ENCODE measurements at places on chromosomes 2 and 18.

GRCh38 chr18:43680096-43680495 is 402.8 kb upstream of the SYT4 start:
- DNase-seq, result peak; percentile 57

DNA sequence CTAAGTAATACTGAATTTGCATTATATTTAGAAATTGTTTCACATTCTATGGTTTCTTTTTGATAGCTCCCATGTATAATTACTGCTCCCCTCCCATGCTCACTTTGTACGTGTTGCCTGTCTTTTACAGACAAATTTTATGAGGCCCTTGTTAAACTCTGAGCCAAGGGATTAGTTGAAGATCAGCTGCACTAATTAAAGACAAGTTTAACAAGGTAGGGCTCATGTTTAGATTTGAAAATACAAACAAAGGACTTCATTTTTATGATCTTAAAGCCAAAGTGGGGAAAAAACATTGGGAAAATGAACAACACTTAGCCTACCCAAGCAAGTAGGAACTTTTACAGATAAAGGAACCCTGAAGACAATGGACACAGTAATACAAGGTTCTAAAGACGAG is 46.2 kb downstream of the ARHGAP28 start:
- no peak for DNase-seq

DNA sequence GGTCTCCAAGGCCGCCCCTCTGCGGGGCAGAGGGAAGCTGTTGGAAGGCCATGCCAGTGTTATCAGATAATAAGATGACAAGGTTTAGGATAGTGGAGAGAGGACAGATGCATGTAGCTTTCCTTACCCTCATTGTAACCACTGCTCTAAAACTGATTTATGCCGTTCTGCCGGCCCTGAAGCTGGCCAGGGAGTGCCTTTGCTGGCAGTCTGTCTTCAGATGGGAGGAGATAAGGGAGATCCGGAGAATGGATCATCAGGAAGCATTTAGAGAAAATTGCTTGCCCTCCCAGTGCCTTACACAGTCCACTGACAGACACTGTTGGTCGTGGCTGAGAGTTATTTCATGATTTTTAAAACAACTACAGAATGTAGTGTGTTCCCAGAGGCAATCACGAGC is 35.4 kb upstream of the MYO3B start:
- no peak for DNase-seq

DNA sequence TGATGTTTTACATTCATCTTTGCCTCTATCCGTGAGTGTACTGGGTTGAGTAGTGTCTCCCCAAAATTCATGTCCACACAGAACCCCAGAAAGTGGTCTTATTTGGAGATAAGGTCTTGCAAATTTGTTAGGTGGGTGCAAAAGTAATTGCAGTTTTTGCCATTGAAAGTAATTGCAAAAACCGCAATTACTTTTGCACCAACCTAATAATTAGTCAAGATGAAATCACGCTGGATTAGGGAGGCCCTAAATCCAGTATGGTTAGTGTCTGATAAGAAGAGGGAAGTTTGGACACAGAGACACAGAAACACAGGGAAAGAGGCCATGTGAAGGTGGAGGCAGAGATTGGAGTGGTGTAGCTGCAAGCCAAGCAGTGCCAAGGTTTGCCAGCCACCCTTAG is 57.8 kb upstream of the SPRED2 start:
- no peak for DNase-seq

DNA sequence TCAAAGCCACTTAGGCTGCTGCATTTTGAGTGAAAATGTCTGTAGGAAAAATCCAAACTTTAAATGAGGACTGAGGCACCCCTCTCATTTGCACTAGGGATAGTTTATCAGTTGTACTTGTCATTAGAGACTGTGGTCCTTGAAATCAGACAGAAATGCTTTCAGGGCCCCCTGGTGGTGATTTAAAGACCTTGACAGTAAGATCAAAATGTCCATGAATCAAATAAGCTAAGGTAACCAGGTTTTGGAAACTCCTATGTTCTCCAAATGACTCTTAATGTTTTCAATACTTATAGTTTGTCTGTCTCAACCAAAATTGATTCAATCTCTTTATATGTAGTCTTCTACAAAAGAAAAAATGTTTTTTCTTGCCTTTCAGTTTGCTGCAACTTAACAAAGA is 28.8 kb upstream of the DDX18 start:
- peak; percentile 49 for DNase-seq

DNA sequence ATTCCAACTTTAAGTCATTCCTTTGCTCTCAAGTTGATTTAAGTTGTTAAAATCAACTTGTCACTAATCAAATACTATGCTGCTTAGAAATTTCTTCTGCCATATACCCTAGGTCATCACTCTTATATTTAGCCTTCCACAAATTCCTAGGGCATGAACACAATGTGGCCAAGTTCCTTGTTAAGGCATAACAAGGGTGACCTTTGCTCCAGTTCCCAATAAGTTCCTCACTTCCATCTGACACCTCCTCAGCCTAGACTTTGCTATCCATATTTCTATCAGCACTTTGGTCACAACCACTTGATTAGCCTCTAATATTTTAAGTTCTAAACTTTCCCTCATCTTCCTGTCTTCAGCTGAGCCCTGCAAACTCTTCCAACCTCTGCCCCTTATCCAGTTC is 9.9 kb upstream of the TMEM37 start:
- DNase-seq, result no peak

- DNase-seq, result peak; percentile 11
These were observed 55.9 kb downstream of the PLA2R1 start for GRCh38 chr2:160006475-160006874.

DNA sequence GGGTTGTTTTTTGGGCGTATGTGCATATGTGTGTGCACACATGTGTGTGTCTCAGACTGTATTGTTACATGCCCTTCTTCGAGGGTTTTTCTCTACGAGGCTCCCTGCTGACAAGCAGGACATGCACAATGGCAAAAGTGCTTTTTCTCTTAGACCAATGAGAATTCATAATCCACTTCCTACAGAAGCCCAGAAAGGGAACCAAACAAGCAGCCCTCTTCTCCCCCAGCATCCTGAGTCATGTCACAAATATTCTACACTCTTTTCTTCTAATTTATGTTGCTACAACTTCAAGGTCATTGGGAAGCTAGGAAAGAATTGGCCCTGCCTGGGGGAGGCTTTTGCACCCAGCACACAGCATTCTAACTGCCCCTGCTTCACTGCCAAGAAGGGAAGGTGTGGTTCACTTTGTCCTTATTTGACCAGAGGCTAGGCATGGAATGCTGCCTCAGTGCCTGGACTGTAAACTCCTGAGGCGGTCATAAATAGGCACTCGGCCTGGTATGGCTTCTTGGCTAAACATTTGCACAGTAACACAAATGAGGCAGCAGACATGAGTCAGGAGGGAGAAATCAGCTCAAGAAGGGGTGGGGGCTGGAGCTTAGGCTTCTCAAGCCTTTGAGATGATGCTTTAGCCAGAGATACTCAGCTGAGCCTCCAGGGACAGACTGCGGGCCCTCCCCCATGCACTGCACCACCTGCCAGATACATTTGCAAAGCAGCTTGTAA is 92.7 kb upstream of the KLF7 start:
- peak; percentile 100 for DNase-seq

GRCh38 chr18:42230636-42231035 is 275.6 kb downstream of the PIK3C3 start:
- DNase-seq, result no peak

- peak; percentile 92 for DNase-seq
These were observed 123.8 kb downstream of the AFF3 start for GRCh38 chr2:100018341-100019193.

- peak; percentile 60 for DNase-seq
These were observed 786 bp downstream of the TAF1B start for GRCh38 chr2:9844036-9844483.

DNA sequence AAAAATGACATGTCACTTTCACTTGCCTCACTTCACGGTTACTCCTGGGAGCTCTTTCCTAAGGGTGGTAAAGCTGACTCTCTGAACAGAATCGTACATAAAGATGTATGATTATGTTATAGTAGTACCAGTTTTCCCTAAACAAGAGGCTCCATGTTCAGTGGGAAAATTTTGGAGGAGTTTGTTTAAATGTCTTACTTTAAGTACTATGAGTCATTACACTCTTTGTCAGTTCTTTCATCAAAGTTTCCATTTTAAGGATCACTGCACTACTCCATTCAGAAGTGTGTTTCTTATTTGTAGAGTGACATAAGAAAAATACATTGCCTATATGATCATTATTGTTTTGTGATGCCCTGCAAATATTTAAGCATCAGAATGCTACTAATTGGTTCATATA is 121.1 kb upstream of the FIGN start:
- DNase-seq, result no peak

DNA sequence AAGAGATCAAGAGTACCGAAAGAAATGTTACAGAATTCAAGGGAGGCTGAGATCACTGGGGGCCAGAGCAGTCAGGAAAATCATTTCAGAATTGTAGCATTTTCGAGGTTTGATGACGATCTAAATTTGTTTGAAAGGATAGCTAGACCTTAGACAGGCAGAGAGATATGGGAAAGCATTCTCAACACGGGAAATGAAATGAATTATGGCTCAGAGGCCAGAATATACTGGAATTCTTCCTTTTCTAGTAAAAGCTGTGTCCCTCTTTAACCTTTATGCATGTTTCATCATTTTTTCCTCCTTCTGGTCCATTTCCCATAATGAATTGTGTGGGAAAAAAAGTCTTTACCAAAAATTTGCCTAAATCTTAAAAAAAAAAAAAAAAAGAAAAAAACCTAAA is 78.8 kb downstream of the NABP1 start:
- DNase-seq, result no peak

GRCh38 chr2:133265432-133265949 is 302.8 kb downstream of the NCKAP5 start:
- no peak for DNase-seq

GRCh38 chr18:63480476-63480875 is 3.7 kb downstream of the SERPINB5 start:
- no peak for DNase-seq

- peak; percentile 12 for DNase-seq
These were observed 197.4 kb upstream of the FAM98A start for GRCh38 chr2:33796511-33796910.

- peak; percentile 14 for DNase-seq
These were observed 26.9 kb downstream of the COL4A3 start for GRCh38 chr2:227191367-227191766.

DNA sequence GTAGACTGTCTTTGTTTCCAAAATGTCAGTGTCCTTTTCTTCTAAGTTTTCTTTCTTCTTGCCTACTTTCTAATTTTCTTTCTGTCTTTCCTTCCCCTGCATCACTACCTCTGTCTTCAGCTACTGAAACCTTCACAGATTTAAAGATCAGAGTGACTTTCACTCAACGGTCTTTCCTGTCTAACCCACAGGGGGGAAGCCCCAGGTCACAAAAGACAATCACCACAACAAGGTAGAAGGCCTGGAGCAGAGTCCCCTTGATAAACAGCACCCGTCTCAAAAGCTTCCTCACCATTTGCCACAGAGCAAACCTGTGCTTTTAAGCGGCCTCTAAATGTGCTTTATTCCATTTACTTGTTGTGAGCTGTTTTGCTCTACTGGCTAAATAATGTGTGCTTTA is 665.4 kb downstream of the BCL11A start:
- DNase-seq, result no peak

- no peak for DNase-seq
These were observed 23.4 kb upstream of the C1D start for GRCh38 chr2:68086166-68086565.

DNA sequence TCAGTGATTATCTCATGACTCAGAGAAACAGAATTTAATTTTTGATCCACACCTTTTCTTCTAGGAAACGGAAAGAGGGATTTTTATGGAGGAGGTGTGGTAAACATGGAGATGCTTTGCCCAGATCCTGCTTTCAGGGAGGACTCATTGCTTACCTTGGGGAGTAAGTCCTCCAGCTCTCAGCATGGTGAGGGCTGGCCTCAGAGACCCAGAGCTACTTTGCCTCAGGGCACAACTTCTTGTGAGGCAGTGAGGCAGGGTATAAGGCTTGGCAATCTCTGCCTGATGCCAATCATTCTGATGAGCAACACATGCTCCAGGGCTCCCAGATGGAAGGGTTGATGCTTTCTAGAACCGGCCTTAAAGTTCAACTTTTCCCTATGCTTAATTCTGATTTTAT is 189.9 kb upstream of the DCC start:
- DNase-seq, result no peak

DNA sequence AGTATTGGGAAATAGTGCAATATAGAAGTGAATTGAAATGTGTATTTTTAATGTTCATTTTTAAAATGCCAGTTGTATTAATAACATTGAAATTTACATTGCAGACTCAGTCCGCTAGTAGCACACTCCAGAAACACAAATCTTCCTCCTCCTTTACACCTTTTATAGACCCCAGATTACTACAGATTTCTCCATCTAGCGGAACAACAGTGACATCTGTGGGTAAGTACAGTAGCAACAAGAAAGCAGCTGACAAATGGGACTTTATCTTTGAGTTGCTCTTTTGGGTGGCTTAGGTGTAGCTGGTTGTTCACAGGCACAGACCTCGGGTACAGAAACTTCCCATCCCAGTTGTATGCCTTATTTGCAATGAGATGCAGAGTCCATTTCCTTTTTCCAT is 118.2 kb upstream of the IL1R2 start:
- DNase-seq, result peak; percentile 24

DNA sequence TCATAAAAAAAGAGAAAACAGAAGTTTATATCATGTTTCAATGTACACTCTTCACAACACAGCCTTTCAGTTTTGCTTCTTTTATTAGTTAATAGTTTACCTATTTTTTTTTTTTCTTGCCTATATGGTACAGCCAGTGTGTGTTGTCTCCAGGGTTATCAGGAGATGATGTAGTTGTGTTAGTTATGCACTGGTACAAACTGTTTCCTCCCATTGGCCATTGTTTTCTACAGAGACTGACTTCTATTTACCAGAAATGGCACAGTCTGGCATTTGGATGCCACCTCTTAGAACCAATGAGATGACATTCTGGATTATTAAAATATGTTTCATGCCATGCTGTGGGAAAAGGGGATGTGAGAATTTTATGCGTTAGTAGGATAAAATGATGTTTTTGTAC is 339.4 kb downstream of the PLCL1 start:
- no peak for DNase-seq

DNA sequence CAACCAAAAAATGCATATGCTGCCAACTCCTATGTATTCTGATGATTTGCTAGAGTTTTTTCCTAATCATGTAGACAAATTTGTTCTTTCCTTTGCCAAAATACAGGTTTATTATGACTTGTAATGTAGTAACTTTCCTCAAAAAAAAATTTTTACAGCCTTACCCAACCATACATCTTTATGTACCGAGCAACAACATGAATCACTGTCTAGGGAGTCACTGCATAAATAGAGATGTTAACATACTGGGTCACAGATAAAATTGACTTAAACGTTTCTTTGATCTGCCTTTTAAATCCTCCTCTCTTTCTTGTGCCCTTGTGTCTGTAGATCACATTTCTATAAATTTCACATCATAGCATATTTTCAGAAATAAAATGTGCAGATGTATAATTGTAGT is 143.6 kb downstream of the MBD2 start:
- no peak for DNase-seq
